ENCODE measurements at places on chromosomes 2 and 18.

DNA sequence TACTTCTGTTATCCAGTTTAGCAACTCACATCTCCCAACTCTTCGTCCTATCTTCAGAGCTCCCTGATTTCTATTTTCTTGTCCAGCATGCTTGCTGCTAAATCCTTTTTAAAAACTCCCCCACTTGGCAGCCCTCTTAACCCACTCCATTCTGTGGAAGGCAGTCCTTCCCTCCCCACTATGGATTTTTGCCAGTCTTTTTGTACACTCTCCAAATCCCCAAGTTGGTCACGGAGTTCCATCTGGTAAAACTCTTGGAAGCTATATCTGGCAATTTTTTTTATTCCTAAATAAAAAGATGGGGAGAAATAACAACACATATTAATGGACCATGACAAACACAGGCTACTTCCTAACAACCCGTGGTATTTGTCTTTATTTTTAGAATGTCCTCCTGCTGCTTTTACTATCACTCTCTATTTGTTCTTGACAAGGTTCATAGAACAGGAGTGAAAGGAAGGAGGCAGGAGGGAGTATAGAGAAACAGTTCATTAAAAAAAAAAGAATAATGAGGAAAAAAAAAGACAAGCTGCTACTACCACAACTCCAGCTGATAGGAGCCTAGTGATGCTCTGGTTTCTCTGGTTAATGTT, 120.0 kb upstream of the THSD7B start:
- no peak for DNase-seq

- no peak for DNase-seq
Measured at GRCh38 chr18:21099442-21099841, 12.2 kb downstream of the ROCK1 start.

GRCh38 chr2:203500951-203501350, 34.1 kb downstream of the RAPH1 start:
- DNase-seq, result no peak

GRCh38 chr2:31581124-31581795, 522 bp upstream of the SRD5A2 start:
- no peak for DNase-seq

GRCh38 chr2:167551416-167551815, 663.1 kb downstream of the XIRP2 start:
- DNase-seq, result no peak

- no peak for DNase-seq
Measured at GRCh38 chr2:43946685-43947084, 49.1 kb downstream of the LRPPRC start.

- no peak for DNase-seq
Measured at GRCh38 chr2:20542746-20543468, 96.0 kb downstream of the RHOB start.

- no peak for DNase-seq
Measured at GRCh38 chr18:25724121-25724520, 366.3 kb downstream of the SS18 start.

- no peak for DNase-seq
Measured at GRCh38 chr2:127256866-127257265, 36.8 kb upstream of the CYP27C1 start.

DNA sequence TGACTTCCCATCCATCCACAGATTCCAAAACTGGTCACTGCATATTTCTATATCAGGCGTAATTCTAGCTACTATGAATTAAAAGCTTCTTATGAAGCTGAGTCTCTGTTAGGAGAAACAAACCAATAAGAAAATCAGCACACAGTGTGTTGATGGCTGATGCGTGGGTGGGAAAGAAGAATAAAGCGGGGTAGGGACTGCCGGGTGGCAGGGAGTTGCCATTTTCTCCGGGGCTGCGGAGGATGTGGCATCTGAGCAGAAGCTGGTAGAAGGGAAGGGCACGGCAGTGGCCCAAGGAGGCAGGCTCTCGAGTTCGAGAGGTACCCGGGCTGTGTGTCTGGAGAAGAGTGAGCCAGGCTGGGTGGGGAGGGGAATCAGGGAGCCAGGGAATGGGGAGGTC, 48.6 kb upstream of the CHMP1B start:
- DNase-seq, result no peak

DNA sequence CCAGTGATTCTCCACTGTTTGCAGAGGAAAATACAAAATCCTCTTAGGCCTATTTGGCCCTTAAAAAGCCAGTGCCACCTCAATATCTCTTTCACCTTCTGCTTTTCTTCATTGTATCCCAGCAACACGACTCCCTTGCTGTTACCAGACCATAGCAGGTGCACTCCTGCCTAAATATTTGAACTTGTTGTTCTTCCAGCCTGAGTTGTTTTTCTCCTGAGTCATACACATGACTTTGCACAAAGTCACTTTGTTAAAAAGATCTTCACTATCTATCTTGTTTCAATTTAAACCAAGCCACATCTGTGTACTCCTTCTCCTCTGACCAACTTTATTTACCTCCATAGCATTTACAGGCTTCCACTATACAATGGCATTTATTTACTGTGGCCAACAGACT, 103.6 kb downstream of the LRRTM4 start:
- DNase-seq, result no peak

- peak; percentile 18 for DNase-seq
Measured at GRCh38 chr18:63258749-63259566, 60.6 kb downstream of the BCL2 start.

DNA sequence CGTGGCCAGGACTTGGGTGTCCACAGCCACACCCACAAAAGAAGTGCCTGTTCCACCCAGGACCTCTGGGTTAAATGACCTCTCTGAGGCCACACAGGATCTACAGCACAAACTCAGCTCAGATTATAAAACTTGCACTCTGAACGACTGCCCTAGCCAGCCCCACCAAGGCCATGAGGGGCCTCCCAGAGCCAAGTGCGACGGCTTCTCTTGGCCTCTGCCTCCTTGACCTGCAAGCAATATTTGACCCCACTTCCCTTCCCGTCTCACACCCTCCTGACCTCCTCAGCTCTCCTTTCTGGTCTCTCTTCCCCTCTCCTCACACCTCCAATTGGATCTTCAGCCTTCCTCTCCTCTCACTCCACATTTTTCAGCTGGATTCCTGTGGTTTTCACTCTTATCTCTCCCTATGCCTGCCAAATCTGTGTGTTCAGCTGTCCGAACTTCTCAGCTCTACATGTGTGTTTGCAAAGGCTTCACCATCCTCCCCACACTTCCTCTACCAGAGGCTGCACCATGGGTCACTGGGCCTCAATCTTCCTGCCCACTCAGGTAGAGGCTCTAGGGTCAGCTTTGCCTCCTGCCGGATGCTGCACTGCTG, 25.3 kb upstream of the STEAP3 start:
- peak; percentile 28 for DNase-seq

- DNase-seq, result no peak
Measured at GRCh38 chr2:120991441-120991840, 255.8 kb downstream of the GLI2 start.

- DNase-seq, result no peak
Measured at GRCh38 chr2:129347486-129348217, 631.8 kb upstream of the RAB6C start.

- DNase-seq, result peak; percentile 56
Measured at GRCh38 chr2:217075268-217076057, 215.6 kb upstream of the TNP1 start.

GRCh38 chr2:39313575-39313974, 69.8 kb upstream of the CDKL4 start:
- DNase-seq, result peak; percentile 25

DNA sequence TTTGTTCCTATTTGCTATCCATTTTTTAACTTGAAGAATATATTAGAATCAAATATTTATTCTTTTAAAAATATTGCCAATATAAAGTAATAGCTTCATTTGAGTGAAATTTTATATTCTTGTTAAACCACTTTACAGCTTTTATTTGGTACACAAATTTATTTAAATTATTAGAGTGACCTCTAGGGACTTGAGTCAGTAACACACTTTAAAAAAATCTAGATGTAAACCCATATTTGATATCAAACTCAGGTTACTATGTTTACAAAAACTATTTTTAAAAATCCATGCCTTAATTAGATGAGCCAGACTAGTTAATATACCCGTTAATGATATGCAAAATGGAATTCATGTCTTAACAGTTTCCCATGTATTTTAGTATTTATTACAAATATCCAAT, 134.6 kb downstream of the MAP4K4 start:
- DNase-seq, result no peak

DNA sequence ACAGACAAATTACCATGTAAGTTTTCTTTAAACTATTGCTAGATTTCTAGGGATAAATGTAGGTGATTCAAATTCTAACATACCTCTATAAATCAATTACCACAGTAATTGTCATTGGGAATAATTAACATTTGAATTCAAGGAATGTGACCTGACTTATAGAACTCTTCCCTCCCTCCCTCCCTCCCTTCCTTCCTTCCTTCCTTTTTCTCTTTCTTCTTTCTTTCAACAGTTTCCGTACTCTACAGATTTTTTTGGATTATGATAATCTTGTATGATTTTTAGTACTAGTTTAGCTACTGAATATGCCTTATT, 18.2 kb upstream of the FTCDNL1 start:
- no peak for DNase-seq

- peak; percentile 65 for DNase-seq
Measured at GRCh38 chr2:154623819-154624218, 74.7 kb upstream of the KCNJ3 start.

DNA sequence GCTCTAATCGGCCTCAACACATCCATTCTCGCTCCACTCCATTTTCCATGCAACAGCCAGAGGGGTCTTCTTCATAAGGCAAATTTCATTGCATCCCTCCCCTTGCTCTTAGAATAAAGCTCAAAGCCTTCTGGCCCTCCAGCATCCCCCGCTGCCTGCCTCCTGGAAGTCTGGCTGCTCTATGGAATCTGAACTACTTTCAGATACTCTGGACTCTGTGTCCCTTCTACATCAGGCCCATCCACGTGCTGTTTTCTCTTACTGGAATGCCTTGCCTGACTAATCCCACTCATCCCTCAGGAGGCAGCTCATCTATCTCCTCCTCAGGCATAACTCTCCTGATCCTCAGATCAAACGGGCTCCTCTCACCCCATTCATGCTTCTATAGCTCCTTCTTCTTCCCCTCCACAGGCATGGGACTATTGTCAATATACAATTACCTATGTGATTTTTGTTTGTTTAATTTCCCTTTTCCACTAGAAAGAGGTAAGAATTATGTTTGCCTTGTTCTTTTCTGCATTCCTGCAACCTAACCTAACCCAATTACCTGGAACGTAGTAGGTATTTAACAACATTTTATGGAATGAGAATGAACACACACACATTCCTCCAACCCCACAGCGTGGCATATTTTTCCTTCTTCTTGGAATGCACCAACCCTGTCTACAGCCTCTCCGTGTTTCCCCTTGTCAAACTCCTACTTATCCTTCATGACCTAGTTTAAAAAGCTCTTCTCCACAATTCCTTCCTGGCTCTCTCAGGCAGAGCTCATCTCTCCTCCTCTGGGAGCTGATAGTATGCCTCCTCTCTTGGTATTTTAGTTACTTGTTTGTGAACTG, 49.5 kb downstream of the LBH start:
- no peak for DNase-seq

DNA sequence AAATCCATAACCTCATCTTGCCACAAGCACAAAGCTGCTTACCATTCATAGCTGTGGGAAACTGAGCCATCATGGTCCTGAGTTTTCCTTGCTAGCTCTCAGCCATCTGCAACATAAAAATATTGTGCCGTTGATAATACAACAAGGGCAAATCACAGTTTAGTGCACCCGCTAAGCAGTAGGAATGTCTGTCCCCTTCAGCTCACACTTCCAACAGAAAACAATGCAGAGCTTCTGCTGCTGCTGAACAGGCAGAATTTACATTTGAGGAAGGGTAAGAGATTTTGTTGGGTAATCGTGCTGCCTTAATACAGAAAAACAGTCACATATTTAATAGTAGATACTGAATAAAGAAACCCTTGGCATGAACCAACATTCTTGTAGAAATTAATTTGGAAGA, 32.3 kb downstream of the ITSN2 start:
- DNase-seq, result no peak

GRCh38 chr18:25873833-25874232, 216.6 kb downstream of the SS18 start:
- no peak for DNase-seq

DNA sequence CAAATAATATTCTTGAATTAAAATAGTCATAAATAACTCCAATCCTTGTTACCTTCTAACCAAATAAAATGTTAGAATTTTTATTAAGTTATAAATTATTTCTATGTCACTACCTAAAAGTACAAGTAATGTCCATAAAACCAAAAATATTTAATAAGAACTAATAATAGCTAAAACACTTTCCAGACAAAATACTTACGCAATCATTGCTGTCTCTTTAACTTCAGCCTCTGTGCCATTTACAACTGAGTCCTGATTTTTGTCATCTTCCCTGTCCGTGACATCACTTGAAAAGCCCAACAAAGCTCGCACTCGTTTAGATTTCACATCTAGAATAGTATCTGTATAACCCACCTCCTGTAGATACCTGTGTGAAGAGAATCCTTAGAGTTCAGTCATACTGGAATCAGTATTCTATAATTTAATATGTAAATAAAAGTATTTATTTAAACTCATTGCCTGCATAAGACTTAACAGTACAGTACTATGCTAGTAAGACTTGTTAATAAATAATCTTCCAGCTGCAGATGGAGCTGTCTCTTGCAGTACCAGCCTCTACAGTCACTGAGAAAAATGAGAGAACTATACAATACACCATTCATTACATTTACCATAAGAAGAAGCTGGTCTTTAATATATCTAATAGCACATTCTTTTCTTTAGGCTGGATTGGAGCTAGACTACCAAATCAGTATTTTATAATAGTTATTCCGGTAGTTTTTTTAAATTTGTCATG, 63.8 kb downstream of the STRN start:
- no peak for DNase-seq

DNA sequence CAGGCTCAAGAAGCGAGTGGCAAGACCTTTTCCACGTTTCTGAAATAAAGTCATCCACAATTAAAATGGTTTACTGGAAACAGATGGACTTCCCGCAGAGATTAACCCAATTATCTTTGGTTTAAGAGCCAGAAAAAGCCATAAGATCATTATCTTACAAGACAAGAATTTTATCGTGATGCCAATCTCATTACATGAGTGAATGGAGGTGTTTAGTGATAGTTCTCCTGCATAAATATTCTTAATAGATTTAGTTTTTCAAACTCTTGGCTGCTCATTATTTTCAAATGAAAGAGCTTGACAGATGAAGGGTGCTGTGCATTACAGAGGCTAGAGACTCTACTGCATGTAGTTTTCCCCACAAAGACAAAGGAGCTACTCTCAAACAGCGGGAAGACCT, 1028.4 kb upstream of the PIK3C3 start:
- DNase-seq, result no peak

- no peak for DNase-seq
Measured at GRCh38 chr18:3071676-3072075, 58.7 kb upstream of the LPIN2 start.

- DNase-seq, result no peak
Measured at GRCh38 chr2:75018162-75018561, 59.7 kb downstream of the POLE4 start.

- peak; percentile 83 for DNase-seq
Measured at GRCh38 chr18:33755931-33756560, 178.0 kb downstream of the ASXL3 start.

DNA sequence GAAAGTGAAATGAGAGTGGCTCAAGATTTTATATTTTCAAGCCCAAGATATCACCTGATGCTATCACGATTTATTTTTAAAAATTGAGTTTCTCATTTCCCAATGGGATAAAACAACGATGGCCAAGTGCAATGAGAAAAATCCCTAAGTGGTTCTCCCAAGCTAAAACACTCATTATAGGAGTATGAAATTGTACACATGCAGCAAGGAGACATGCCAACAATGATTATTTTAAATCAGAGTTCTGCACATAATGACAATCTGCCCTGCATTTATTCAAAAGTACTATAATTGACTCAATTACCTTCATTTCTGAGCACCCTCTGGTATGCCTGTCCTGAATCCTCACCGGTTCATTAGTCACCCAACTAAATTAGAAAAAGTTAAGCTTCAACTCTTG, 12.7 kb downstream of the CYTIP start:
- no peak for DNase-seq

Data from foreskin fibroblast (primary cell).